ENCODE measurements at places on chromosomes 5 and 9. TPM values are rescaled to one million over a fixed set of nuclear protein-coding genes. Genes with fewer than 3 reads are reported as not detected.

DNA sequence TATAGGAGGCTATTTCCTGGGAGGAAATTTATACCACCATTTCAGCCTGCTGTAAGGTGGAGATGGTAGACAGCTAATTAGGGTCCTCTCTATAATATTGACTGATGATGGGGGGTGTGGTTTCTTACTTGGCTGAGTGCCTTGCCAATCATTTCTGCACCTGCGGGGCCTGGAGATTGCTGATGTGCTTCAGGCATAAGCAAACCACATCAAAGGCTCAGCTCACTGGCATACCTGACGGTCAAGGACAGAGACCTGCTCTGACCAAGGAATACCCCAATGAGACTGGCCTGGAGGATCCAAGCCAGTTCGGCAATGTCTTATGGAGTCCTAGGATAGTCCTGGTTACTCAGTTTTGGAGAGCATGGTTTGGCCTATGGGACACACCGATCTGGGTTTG lies 29.5 kb downstream of the ANKH start:
- DNase-seq = no peak
- no peaks in the 10 kb centered on the region for H3K36me3 ChIP-seq
- H3K4me3 ChIP-seq = no peak overlapping the region
- H3K27ac ChIP-seq = no peak overlapping the region
- H3K4me1 ChIP-seq = no peaks in the 10 kb centered on the region

DNA sequence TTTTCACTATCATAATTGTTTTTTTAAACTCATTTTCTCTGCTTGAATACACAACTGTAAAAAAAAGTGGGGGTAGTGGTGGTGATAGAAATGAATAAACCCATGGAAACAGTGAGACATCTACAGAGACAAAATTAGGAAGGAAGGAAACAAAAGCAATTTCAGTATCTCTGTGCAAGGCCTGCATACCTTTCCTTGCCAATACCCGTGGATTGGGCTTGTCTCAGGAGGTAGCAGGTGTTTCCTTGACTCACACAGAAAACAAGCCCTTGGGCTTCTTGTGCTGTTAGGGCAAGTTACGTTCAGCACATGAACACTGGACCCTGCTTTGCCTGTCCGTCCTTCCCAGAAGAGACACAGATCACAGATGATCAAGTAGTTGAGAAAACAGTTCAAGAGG lies 372.2 kb downstream of the ZSWIM6 start:
- H3K36me3 ChIP-seq = no peaks in the 10 kb centered on the region
- no peak for DNase-seq
- H3K27me3 ChIP-seq = no peaks in the 10 kb centered on the region
- no peak overlapping the region for H3K27ac ChIP-seq

DNA sequence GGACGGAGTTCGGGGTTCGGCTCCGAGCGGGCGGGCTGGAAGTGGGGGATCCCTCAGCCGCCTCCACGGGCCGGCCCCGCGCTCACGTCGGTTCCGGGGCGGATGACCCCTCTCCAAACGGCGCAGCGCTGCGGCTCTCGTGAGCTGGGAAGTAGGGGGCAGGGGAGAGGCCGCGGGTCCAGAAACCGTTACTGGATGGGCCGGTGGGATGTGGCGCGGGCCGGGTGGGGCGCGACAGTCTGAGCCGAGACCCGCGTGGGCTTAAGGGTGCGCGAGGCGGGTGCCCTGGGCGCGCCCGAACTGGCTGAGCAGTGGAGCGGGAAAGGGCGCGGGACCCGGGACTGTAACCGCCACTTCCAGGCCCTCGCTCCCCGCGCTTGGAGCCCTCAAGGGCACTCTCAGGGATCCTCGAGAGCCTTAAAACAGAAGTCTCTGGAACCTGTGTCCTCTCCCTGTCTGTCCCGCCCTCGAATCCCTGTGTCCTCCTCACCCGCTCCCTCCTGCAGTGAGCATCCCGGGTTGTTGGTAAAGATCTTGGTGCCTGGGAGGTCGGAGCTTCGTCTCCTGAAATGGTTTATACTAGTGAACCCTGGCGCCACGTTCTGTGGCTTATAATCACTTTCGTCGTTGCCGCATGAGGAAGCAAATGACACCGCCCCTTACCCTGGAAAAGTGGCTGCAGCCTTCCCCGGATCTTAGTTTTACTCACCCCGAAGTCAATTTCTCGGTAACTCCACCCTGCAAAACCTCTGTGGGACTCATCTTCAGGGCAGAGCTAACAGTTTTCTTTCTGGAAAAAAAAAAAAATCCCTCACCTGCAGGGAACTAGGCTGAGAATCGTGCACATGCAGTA lies 571 bp upstream of the MARCHF11 start:
- H3K4me1 ChIP-seq = no peaks in the 10 kb centered on the region
- no peak for DNase-seq
- H3K4me3 ChIP-seq = peak overlapping the region; percentile 57
- no peaks in the 10 kb centered on the region for H3K36me3 ChIP-seq
- peaks cover 4% of the 10 kb centered on the region for H3K27me3 ChIP-seq
- H3K27ac ChIP-seq = no peak overlapping the region

The ZNF883 gene
- total RNA-seq = 2.6 TPM
